Mucosa of gallbladder (tissue), 1 donor: ENCODE measurements at places on chromosomes 16 and 17. TPM values are rescaled to one million over a fixed set of nuclear protein-coding genes. Genes with fewer than 3 reads are reported as not detected.

Gene ARHGDIG
- total RNA-seq = 2.6 TPM

Gene ZFP3
- 8.7 TPM for total RNA-seq

Gene FAM20A
- 7.4 TPM for total RNA-seq

Gene LRRC37A
- 2.6 TPM for total RNA-seq

Gene DPEP2
- total RNA-seq = 3.4 TPM

Gene CES3
- 5.2 TPM for total RNA-seq

Gene ZNF469
- 3.7 TPM for total RNA-seq

Gene SULT1A3
- total RNA-seq = 19.4 TPM

Gene C17orf50
- not detected for total RNA-seq

Gene JPH3
- total RNA-seq = 0.32 TPM

Gene MYL4
- 0.55 TPM for total RNA-seq

Gene HP
- total RNA-seq = 27.5 TPM

Gene KIF2B
- not detected for total RNA-seq

Gene SERPINF2
- 2.9 TPM for total RNA-seq

Gene SCGB1C2
- total RNA-seq = not detected

Gene TNS4
- 0.23 TPM for total RNA-seq

Gene SEPTIN1
- 11.5 TPM for total RNA-seq

Gene HOXB8
- not detected for total RNA-seq

Gene CRK
- total RNA-seq = 82.2 TPM

Gene MEIOB
- total RNA-seq = 0.17 TPM

Gene CD300LB
- 0.49 TPM for total RNA-seq

Gene G6PC1
- 17.3 TPM for total RNA-seq

Gene ATF7IP2
- total RNA-seq = 13.6 TPM

Gene METRN
- total RNA-seq = 62.0 TPM

Gene ZNF500
- total RNA-seq = 23.4 TPM

Gene WNK4
- total RNA-seq = 0.37 TPM

Gene HBA2
- 30.0 TPM for total RNA-seq

Gene NPIPB6
- 3.3 TPM for total RNA-seq

Gene DPEP3
- not detected for total RNA-seq

Gene ALDH3A1
- 3.4 TPM for total RNA-seq

Gene TNP2
- not detected for total RNA-seq

Gene RHBDF1
- total RNA-seq = 50.6 TPM

Gene ABCC12
- total RNA-seq = 0.69 TPM

Gene NUBP1
- total RNA-seq = 27.2 TPM

Gene KRTAP9-2
- not detected for total RNA-seq

Gene SLC5A11
- total RNA-seq = 2.5 TPM

Gene CD300E
- total RNA-seq = 0.35 TPM

Gene GAS2L2
- not detected for total RNA-seq

Gene OR1F1
- total RNA-seq = not detected

Gene CARD14
- total RNA-seq = 0.29 TPM

Gene JUP
- 201 TPM for total RNA-seq

Gene CCL11
- 1.7 TPM for total RNA-seq
